ENCODE measurements at places on chromosomes 2 and 18.

DNA sequence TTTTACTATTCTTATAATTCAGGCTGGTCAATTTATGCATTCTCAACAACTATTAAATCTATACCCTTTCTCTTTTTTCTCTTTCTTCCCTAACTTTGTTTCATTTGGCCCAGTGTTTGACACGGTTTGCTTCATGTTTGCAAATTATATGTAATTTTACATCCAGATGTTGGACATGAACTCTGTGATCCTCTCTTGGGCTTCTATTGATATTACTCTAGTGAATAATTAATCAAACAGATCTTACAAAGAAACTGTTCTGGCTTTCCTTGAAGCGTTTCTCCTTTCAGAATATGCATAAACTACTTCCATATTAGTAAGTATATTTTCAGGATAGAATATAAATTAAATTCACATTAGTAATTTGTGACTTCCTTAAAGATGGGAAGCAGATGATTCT lies 225.1 kb upstream of the TMEFF2 start:
- no peak for DNase-seq

DNA sequence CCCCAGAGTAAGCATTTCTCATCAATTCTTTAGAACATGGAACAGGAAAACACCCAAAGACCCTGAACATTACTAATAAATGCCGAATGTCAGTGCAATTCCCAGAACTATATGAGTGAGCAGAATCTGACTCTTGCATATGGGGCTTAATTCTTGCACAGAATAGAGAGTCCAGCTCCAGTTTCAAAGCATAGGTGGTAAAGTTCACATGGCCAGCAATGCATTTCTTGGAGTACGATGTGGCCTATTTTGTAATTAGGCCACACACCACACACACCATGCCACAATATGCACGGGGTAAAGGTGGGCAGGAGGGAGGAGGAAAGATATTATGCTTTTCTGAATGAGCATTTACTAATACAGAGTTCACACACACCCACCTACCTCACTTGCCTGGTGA lies 56.5 kb downstream of the PLA2R1 start:
- DNase-seq = no peak

- no peak for DNase-seq
These were observed 156.8 kb upstream of the UNC80 start for GRCh38 chr2:209614690-209615369.

DNA sequence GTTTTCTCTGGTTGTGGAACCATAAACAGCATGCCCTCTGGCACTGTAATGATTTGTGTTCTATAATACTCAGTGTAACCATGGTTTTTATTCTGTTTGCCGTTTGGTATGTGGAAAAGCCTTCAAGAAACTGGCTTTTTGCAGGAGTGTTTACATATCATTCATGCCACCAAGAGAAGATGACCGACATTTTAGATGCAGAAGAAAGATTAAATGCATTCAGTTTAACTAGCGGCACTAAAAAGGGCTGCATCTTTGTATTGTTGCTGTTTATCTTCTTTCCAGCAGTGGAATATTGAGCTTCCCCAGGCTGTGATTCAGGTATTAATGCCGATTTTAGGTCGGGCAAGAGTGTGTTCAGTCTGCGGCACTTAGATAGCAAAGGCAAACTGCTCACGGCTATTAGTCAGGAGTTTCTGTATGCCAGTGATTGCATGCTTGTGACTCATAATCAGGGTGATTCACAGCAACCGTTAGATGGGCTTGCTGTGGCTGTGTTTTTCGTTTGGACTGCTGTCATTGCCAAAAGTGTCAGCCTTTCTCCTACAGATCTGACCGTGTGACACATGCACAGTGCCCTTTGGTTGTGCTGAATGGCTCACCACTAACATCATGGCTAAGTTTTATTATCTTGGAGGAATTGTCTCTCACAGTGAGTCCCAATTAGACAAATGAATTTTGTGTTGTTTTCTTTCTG lies 479.7 kb downstream of the PARD3B start:
- DNase-seq = no peak

GRCh38 chr2:208781166-208781565 lies 374.6 kb downstream of the PTH2R start:
- peak; percentile 70 for DNase-seq

DNA sequence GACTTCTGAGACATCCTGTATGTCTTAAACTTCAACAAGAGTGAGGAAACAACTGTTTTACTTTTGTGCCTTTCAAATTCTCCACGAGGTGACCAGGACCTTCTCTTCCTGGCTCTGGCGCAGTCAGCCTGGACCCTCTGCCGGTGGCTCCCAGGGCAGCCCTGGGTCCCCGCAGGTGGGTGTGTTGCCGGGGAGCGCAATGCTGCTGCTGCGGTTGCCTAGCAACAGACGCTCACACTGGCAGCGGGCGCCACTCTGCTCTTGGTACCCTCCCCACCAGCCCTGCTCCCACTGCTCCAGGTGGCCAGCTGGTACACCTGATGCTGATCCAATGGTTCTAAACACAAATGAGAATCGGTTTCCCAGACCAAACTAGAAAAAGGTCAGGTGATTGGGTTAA lies 58.7 kb downstream of the GNAL start:
- no peak for DNase-seq

GRCh38 chr18:14089781-14090180 lies 42.5 kb downstream of the ZNF519 start:
- no peak for DNase-seq

- no peak for DNase-seq
These were observed 34.2 kb upstream of the NDUFV2 start for GRCh38 chr18:9068346-9068745.

DNA sequence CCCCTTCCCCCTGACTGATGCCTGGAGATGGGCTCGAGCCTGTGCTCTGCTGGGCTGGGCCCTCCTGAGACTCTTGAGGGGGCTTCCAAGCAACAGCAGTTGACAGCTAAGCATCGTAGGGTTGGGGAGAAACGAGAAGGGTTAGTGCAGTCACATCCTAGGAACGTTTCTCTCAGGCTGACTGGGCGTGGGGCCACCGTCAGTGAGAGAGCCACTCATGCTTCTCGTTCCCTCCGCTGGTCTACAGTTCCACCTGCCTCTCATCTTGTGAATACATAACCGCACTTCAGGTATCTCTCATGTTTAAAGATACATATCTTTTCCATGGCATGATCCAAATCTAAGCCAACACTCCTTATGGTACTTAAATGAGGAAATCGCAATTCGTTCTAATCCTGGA lies 66.4 kb downstream of the TRAPPC12 start:
- no peak for DNase-seq

GRCh38 chr2:216491793-216492596 lies 6.6 kb upstream of the RPL37A start:
- DNase-seq = no peak

DNA sequence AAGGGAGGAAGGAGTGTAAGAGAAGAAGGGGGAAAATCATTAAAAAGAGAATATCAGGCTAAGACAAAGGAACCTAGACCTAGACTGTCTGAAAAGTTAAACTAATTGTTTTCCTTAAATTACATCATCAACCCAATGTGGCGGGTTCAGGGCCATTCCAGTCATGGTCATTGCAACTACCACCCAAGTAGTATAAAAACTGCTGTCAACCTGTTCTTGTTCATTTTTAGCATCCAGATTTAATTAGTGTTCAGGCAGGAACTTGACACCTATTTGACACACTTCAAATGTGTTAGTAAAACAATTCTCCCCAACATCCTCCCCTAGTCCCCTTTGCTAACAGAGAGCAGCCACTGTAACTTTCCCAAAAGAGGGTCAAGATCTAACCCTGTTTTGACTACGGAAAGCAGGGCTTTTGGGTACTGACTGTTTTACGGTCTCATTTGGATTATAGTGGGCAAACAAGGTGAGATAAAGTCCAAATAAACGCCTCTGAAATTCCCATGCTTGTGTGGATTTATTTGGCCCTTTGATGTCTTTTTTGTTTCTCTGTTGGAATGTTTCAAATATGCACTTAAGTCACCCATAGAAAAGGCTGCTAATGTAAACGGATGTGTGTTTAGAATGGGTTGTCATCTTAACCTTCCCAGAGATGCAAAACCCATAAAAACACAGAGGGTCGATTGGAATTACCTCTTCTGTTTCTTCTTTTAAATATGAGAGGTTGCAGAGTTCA lies 19.3 kb upstream of the TANC1 start:
- DNase-seq = no peak

DNA sequence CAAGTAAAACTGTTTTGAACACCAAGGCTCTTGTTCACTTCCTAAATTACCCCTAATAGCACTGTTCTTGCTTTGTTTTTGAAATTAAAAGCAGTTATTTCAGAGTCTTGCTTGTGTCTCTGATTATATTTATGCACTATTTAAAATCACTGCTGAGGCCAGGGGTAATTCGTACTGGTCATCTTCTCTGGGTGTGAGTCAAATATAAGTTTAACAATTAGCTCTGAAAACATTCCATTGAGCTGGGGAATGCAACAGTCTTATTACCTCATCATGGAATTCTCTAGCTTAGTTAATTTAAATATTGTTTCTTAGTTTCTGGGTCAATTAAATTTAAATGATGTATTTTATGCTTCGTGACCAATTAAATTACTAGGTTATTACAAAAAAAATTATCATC lies 135.0 kb downstream of the MEIS1 start:
- DNase-seq = no peak

GRCh38 chr2:127415593-127416505 lies 2.4 kb upstream of the PROC start:
- DNase-seq = peak; percentile 57

DNA sequence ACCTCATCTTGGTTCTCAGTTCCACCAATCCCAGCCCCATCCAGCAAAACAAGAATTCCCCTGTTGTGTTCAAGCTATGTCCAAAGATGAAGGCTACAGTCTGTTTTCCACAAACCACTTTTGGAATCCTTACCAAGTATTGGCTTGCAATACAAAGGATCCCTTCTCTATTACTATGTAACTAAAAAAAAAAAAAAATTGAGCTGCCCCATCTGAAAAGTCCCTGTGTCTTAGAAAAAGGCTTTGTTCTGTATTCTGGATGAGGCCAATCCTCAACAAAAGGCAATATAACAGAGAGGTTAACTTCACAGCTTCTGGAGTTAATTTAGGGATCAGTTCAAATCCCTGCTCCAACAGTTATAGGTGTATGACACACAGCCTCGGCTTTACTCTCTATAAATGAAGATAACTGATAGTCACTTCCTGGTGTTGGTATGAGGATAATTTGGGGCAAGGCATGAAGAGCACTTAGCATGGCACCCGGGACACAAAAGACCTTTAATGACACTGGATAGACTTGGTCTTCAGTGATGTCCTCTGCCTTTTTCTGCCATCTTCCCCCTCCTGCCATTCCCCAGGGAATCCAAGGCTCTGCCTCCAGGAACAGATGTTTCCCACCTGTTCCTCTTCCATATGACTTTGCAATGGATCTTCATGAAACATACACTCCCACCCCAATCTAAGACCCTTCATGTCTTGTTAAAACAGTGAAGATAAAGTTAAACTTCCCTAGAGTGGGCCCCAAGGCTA lies 61.2 kb upstream of the ATL2 start:
- DNase-seq = no peak

DNA sequence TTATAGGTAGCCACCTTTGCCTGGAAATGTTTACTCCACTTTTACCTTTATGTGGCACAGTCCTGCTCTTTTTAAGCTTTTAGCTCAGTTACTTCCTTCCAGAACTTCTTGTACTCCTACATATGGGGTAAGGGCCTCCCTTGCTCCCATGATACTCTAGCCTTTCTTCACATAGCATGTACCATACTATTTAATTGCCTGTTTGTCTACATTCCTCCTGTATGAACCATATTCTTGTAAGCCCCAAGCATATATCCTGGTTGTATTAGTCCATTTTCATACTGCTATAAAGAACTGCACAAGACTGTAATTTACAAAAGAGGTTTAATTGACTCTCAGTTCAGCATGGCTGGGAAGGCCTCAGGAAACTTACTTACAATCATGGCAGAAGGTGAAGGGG lies 90.6 kb upstream of the VWC2L start:
- no peak for DNase-seq

DNA sequence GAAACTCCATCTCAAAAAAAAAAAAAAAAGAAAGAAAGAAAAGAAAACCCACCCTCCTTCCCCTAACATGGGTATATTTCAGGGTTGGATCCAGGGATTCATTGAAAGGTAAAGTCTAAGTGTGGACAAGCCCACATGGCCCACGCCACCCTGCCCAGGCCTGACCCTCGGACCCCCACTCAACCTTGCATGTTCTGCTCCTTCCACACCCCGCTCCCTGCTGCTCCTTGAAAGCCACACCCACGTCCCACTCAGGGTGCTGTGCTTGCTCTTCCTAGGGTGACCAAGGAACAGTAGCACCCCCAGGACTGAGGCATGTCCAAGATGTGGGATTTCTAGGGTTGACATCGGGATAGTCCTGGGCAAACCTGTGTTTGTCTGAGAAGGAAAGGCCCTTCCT lies 172.7 kb upstream of the MYCN start:
- no peak for DNase-seq

- no peak for DNase-seq
These were observed 64.2 kb upstream of the MYCN start for GRCh38 chr2:15875969-15876705.

- DNase-seq = no peak
These were observed 5.1 kb downstream of the AGPS start for GRCh38 chr2:177397481-177398289.

DNA sequence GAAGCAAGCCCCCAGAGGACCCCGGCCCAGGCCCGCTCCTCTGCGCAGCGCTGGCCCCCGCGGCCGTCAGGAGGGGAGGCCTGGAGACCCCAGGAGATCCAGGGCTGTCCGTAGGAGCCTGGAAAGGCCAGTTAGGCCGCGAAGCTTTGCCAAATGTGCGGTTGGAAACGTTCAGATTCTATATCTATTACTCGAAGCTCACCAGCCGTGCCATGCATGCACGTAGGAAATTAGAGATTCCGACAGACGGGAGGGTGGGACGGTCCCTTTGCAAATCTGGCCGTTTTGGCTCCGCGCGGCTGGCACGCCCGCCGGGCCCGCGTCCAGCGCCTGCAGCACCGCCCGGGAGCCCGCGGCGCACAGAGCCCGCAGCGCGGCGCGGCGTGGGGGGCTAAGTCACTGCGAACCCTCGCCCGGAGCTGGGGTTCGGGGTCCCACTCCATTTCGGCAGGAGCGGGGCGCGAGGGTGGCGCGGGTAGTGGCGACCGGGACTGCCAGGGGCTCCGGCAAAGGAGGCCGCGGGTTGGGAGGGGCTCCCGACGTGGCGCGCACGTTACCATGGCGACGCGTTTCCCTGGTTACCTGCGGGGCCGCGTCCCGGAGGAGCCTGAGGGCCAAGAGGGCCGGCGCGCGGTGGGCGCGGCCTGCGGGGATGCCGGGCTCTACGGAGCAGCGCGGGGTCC lies 488.6 kb upstream of the SMIM21 start:
- peak; percentile 78 for DNase-seq

DNA sequence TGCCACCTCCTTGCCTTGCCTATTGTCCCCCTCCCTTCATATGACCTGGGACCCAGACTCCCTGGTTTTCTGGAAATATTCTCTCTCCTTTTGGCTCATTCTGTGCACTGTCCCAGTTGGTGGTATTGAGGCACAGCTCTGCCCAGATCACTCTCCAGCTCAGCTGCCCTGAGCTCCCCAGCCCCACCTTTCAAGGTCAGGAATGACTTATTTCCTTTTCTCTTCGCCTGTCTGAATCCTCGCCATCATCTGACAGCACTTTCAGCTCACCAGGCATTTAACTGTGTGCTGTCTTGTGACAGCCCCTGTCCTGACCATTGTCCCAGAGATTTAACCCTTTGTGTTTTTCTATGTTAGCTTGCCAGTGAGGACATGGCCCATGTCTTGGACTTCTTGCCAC lies 133.0 kb downstream of the MSH2 start:
- no peak for DNase-seq
